Smooth muscle cell of the brain vasculature (primary cell): ENCODE measurements at places on chromosomes 12 and 14.

DNA sequence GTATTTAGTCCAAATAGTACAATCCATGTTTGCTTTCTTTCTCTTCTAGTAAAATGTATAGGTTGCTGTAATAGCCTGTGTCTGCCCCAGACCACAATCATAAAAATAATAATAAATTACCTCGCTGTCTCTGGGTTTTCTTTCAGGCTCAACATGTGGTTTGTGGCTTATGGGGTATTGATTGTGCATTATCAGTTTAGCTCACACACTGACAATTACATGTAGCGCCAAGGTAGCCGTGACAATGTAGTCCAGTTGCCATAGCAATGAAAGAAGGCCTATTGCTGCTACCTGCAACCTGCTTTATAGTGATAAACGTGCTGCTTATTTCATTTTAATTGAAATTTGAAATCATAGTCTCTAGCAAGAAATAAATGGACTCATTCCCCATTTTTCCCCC, 1009.8 kb downstream of the NRXN3 start:
- DNase-seq: no peak

DNA sequence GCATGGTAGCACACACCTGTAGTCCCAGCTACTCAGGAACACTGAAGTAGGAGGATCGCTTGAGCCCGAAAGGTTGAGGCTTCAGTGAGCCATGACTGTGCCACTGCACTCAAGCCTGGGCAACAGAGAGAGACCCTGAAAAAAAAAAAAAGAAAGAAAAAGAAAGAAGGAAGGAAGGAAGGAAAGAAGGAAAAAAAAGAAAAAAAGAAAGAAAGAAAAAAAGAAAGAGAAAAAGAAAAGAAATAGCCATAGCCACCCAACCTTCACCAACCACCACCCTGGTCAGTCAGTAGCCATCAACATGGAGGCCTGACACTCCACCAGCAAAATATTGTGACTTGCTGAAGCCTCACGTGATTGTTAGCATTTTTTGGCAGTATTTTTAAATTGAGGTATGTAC, 21.4 kb upstream of the TMEM263 start:
- no peak for DNase-seq

- DNase-seq: no peak
Observed at GRCh38 chr14:89773644-89774316, 180.8 kb downstream of the EFCAB11 start.

- DNase-seq: no peak
Observed at GRCh38 chr12:29709496-29710040, 74.2 kb downstream of the TMTC1 start.

DNA sequence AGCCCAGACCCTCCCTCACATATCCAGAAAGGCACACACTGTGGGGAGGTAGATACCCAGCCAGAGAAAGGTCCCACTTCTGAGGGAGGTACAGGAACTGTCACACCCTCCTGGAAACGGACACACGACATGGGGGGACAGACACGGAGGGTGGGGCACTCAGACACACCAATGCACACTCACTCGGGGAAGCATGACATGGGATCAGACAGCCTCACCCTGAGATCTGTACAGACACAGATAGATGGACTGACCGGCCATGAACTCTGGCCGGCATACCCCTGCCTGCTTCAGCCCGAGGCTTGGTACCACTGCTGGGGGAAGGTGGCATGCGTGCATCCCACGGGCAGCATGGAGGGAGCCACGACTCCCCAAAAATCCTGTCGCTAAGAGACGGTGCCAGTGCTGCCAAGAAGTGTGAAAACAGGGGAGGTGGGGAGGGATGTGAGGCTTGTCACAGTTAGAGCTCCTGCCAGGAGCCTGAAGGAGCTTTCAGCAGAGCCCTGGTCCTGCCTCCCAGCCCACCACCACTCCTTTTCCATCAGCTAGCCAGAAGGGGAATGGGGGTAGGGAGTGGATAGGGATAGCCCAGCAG, 571 bp downstream of the CPNE6 start:
- DNase-seq: no peak

GRCh38 chr12:104462931-104463339, 6.2 kb downstream of the CHST11 start:
- no peak for DNase-seq

- DNase-seq: no peak
Observed at GRCh38 chr12:12551115-12551514, 11.5 kb downstream of the DUSP16 start.

GRCh38 chr12:19970116-19970515, 398.2 kb upstream of the PDE3A start:
- no peak for DNase-seq

GRCh38 chr14:24430682-24431568, 1.2 kb downstream of the KHNYN start:
- no peak for DNase-seq

- peak; percentile 55 for DNase-seq
Observed at GRCh38 chr14:96267336-96267735, 11.3 kb downstream of the BDKRB1 start.

GRCh38 chr12:108921946-108922345, 42.1 kb downstream of the DAO start:
- DNase-seq: no peak

DNA sequence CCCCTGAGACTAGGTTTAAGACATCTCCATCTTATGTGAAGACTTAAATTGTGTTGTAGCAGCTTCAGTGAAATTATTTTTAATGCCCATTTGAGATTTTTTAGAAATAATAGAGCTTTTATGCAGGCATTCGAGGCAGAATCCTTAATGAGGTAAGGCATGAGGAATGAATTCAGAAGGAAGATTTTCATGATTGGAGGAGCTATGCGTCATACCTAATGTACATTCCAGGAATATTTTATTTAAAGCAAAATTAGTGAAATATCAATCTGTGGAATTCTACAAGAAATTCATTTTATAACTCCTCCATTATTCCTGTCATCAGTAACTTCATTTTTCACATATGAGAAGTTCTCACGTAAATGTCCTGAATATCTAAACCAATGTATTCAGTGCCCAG, 36.0 kb upstream of the GARIN6 start:
- no peak for DNase-seq

DNA sequence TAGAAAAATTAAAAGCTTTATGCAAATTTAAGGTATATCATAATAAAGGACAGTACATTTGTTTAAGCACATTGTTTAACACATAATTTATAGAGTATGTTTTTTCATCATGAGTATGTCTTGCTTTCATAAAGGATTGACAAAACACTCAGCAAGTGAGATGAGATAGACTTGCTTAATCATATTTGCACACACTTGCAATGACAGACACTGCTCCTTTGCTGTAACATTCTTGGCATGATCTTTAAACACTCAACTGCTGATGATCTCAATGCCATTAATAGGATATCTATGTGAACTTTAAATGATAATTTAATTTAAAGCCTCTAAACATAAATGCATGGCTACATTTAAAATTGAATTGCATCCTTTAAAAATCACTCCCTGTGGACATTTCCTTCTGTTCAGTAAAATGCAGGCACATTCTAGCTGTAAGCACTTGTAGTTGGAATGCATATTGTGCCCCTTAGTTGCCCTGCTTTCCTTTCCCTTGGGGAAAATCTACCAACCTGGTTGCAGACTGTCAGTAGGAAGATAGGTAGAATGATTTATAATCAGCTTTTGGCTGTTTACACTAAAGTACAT, 979.0 kb downstream of the TMTC2 start:
- no peak for DNase-seq

GRCh38 chr14:91078095-91078737, 17.8 kb upstream of the RPS6KA5 start:
- DNase-seq: no peak

- DNase-seq: no peak
Observed at GRCh38 chr12:57888409-57889157, 42.1 kb upstream of the CTDSP2 start.

- no peak for DNase-seq
Observed at GRCh38 chr12:50051101-50051806, 6.1 kb upstream of the ASIC1 start.

GRCh38 chr14:39876916-39877315, 444.7 kb upstream of the FBXO33 start:
- DNase-seq: no peak

DNA sequence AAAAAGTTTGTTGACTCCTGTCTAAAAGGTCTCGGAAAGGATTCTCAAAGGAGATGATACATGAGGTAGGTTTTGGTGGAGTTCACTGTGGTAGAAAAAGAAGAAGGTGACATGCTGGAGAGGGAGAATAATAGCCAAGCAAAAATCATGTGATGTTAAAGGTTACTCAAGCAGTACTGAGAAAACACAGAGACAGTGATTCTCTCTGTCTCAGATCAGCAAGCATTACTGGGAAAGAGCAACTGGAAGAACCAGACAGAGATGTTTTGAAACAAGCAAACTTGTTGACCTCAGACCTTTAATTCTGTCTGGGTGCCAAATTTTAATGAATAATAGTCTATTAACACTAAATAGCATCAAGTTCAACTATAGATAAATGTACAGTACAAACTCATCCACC, 183.5 kb upstream of the PLEKHG7 start:
- no peak for DNase-seq
